Mesenteric fat pad (tissue), 1 donor: ENCODE measurements at places on chromosomes 11 and 22. TPM values are rescaled to one million over a fixed set of nuclear protein-coding genes. Genes with fewer than 3 reads are reported as not detected.

GRCh38 chr11:134369656-134370525, 38.1 kb downstream of the GLB1L2 start:
- no peak for DNase-seq

- DNase-seq = no peak
Observed at GRCh38 chr11:45260071-45260470, 26.1 kb downstream of the SYT13 start.

GRCh38 chr11:93100211-93100610, 97.6 kb downstream of the SLC36A4 start:
- no peak for DNase-seq

- DNase-seq = no peak
Observed at GRCh38 chr11:94533206-94533605, 10.5 kb upstream of the FUT4 start.

SLC15A3 gene
- 47.4 TPM for total RNA-seq

DNA sequence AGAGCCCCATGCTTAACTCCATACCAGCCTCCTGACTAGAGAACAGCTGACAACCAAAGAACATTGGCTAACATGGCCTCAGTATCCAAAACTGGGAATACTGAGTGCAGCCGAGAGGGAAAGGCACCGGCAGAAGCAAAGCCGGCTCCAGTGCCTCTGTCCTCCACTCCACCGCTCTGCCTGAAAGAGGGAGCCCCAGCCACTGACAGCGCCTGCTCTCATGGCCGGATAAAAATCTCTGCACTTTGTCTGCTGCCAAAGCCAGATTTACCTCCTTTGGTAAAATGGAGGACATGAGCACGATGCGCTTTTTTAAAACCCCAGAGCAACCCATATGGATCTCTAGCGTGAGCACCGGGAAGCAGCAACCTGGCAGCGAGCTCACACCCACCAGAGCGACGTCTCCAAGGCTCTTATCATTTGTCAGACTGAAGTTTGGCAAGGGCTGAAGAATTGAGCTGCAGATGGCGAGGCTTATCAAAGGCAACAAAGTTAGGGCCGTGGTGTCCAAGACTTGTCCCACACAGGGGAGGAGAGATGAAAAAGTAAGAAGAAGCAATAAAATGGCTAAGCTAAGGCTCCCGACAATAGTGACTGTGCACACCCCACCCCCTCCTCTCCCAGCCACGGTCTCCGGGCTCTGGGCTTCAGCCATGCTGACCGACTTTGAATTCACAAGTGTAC, 71.4 kb downstream of the EFCAB6 start:
- no peak for DNase-seq

DNA sequence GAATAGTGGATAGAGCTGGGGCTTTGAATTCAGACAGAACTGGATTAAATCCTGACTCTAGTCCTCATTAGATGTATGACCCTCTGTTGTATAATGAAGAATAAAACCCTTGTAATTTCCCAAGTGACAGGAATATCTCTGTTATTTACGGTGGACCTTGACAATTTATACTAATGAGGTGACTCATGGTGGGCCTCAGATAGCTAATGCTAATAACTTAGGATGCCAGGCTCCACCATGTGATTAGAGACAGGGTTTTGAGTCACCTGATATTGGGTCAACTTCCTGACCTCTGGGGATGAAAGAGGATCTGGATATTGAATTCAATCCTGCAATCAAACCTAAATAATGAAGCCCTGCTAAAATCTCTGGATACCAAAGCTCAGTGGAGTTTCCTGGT, 33.6 kb downstream of the OSBP start:
- no peak for DNase-seq

DNA sequence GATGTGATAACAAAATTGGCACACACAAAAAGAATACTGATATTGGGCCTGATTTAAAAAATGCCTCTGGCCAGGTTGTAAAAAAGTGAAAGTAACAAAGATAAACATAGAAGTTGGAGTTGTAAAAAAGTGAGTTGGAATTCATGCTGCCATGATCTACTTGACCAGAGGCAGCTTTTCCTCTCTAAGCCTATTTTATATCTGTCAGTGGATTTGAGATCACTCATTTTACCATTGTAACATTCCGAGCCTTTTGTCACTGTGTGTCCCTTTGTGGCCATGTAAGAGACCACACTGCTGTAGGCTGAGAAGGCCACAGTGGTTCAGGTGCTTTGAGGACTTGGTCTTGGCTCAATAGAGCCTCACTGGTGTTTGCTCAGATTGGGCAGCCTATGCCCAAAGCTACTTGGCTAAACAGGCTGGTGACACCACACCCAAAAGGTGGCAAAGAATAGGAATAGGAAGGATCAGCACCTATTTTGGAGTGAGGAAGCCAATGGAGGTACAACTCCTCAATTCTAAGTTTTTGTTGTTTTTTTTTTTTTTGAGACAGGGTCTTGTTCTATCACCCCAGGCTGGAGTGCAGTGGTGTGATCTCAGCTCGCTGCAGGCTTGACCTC, 7.1 kb downstream of the FEN1 start:
- DNase-seq = no peak

UBQLNL gene
- 0.19 TPM for total RNA-seq

- DNase-seq = no peak
Observed at GRCh38 chr11:126469311-126469710, 113.8 kb downstream of the ST3GAL4 start.
